Nephron progenitor cell (in vitro differentiated cells): ENCODE measurements at places on chromosomes 5 and 9.
A peak's percentile ranks its signal among the peaks of the same experiment; 100 is the strongest.

GRCh38 chr5:177113566-177114424 lies 19.8 kb upstream of the NSD1 start:
- DNase-seq, result peak; percentile 85

GRCh38 chr5:143752165-143752850 lies 59.7 kb upstream of the HMHB1 start:
- DNase-seq, result no peak

GRCh38 chr9:89732295-89732938 lies 127.6 kb downstream of the GADD45G start:
- DNase-seq, result no peak

- DNase-seq, result no peak
Observed at GRCh38 chr9:22654833-22655232, 208.2 kb downstream of the DMRTA1 start.

DNA sequence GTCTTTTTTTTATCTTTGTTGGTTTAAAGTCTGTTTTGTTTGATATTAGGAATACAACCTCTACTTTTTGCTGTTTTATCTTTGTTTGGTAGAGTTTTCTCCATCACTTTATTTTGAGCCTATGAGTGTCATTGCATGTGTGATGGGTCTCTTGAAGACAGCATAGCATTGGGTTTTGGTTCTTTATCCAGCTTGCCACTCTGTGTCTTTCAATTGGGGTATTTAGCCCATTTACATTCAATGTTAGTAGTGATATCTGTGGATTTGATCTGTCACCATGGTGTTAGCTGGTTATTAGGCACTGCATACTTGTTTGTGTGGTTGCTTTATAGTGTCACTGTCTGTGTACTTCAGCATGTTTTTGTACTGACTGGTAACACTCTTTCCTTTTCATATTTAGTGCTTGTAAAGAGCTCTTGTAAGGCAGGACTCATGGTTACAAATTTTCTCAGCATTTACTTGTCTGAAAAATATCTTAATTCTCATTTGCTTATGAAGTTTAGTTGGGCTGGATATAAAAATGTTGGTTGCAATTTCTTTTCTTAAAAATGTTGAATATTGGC lies 845.5 kb downstream of the TLE4 start:
- no peak for DNase-seq

DNA sequence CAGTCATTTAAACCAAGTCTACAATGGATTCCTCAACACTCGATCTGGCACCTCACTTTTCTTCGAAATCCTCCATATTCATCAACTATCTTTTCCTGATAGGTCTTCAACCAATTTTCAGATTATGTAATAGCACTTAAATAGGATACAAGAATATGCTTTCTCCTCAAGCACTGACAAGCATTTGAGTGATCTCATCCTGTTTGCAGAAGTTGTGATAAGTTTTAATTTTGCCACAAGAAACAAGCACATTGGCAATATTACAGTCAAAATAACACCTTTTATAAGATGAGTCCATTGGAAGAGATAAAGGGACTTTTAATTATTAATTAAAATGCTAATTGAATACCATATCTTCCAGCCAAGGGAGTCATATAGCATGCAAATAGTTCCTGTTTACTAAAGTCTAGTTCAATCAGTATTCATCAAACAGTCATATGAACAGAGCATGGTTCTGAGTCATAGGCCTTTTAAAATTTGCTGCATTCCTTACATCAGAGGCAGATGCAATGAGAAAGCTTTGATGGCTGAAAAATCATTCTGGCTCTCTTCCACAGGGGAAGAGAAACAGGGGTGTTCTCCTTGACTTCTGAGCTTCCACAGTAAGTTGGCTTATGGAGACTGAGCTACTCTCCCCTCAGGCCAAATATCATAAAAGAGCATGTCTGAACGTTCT lies 32.7 kb upstream of the ZCCHC9 start:
- DNase-seq, result no peak

GRCh38 chr9:133948561-133949485 lies 43.3 kb downstream of the VAV2 start:
- no peak for DNase-seq

DNA sequence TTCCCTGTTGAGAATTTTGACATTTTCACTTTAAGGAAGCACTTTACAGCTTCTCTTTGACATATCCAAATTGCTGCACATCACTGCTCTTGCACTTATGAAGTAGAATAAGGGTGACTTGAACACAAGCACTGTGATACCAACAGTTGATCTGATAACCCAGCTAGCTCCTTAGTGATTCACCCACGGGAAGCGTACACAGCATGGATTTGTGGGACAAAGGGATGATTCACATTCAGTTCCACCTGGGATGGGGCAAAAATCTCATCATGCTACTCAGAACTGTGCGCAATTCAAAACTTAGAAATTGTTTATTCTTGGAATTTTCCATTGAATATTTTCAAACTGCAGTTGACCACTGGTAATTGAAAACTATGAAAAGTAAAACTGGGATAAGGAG lies 1565.5 kb upstream of the CDH9 start:
- DNase-seq, result no peak

- DNase-seq, result no peak
Observed at GRCh38 chr9:8268216-8268878, 468.8 kb upstream of the DMAC1 start.

- DNase-seq, result no peak
Observed at GRCh38 chr5:134604908-134605307, 27.7 kb downstream of the SAR1B start.

- DNase-seq, result no peak
Observed at GRCh38 chr5:100840370-100840769, 62.7 kb downstream of the ST8SIA4 start.

GRCh38 chr5:72607381-72607780 lies 100.2 kb upstream of the ZNF366 start:
- DNase-seq, result no peak

DNA sequence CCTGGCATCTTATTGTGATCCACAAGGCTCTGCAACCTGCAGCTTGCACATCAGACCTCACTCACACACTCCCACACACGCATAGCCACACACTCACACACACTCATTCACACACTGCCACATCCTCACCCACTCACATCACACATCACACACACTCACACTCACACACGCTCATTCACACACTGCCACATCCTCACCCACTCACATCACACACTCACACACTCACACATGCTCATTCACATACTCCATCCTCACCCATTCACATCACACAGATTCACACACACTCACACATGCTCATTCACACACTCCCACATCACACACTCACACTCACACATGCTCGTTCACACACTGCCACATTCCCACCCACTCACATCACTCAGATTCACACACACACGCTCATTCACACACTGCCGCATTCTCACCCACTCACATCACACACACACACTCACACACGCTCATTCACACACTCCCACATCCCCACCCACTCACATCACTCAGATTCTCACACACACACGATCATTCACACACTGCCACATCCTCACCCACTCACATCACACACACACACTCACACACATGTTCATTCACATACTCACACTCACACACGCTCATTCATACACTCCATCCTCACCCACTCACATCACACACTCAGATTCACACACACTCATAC lies 47.1 kb upstream of the RXRA start:
- no peak for DNase-seq

GRCh38 chr9:85404911-85405565 lies 336.7 kb downstream of the AGTPBP1 start:
- DNase-seq, result no peak

DNA sequence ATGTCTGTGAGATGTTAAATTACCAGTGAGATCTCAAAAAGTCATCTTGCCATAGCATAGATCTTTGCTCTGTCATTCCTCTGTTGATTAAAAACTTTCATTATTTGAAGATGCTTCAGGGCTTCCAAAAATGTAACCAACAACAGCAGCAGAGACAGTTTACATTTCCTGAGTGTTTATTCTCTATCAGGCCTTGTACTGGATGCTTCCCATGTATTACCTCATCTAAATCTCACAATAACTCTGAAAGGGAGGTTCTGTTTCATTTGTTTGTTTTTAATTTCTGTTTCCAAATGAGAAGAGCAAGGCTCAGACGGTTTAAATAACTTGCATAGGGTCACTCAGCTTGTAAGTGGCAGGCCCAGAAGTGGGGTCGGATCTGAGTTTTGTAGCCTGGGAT lies 45.2 kb downstream of the MRRF start:
- DNase-seq, result no peak

GRCh38 chr9:127089631-127090081 lies 32.8 kb downstream of the ANGPTL2 start:
- DNase-seq, result no peak

GRCh38 chr9:10548348-10548747 lies 64.5 kb downstream of the PTPRD start:
- DNase-seq, result no peak

DNA sequence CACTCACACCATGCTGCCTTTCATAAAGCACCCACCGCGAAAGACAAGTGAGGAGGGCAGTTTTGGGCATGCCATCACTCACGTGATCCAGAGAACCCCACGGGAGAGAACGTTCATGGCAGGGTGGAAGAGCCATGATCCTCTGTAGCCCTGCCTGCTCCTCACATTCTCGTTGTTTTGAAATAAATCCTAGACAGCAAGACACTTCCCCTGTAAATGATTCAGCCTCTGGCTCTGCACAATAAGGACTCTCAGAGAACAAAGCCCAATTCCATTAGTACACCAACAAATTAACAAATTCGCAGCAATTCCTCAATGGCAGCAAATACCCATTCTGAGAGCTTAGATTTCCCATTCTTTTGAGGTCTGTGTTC lies 71.5 kb downstream of the WNK2 start:
- no peak for DNase-seq

DNA sequence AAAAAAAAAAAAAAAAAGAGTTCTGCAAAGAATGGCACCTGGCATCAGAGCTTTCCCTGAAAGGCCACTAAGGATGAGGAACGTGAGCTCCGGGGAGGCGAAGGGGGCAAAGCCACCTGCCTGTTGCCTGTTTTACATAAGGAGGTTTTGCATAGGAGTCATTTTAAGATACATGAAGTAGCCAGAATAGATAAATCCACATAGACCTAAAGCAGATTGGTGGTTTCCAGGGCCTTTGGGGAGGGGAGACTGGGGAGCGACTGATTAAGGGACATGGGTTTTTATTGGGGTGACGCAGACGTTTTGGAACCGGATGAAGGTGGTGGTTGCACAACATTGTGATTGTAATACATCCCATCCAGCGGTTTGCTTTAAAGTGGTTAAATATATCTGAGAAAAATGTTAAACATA lies 7.1 kb downstream of the NEK6 start:
- DNase-seq, result no peak

DNA sequence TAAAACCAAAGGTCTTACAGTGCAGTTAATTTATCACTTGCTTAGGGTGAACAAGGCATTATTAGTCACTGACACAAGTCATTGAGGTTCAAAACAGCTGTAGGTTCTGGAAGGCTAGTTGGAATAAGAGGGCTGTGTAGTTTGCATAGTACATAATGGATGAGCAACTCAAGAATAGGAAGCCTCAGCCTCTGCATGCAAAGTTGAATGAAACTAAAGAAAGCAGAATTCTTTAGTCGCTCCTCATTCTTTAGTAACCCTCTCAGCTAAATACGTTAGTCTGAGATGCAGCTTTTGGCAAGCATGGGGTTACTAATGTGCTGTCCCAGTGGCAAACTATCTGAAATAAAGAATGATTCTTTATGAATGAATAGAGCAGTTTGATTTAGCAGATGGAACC lies 74.2 kb downstream of the ADGRV1 start:
- DNase-seq, result no peak

- no peak for DNase-seq
Observed at GRCh38 chr5:123147128-123147715, 58.2 kb downstream of the PRDM6 start.

- no peak for DNase-seq
Observed at GRCh38 chr9:14687042-14687719, 6.1 kb downstream of the ZDHHC21 start.

DNA sequence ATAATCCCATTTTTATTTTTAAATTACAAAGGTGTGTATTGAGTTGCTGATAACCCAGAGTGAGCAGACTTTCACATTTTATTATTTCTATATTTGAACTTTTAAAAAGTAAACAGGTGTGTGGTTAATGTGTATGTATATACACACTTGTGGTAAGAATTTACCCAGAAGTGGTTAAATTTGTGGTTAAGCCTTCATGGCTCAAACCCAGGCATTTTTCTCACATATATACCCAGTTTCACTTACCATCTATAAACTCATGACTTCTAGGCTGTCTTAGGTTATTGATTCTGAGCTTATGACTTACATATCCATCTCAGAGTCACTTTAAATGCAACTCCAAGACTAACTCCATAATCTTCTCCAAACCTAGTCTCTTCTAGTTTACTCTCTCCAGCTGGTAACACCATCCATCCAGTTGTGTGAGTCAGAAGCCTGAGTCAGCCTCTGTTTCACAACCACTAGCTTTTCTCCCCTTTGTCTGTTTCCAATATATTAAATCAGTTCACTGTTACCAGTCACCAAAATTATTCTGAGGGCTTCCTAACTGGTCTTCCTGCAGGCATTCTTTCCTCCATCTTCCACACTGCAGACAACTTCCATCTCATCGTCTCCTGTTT lies 20.2 kb downstream of the ZBED3 start:
- DNase-seq, result no peak

DNA sequence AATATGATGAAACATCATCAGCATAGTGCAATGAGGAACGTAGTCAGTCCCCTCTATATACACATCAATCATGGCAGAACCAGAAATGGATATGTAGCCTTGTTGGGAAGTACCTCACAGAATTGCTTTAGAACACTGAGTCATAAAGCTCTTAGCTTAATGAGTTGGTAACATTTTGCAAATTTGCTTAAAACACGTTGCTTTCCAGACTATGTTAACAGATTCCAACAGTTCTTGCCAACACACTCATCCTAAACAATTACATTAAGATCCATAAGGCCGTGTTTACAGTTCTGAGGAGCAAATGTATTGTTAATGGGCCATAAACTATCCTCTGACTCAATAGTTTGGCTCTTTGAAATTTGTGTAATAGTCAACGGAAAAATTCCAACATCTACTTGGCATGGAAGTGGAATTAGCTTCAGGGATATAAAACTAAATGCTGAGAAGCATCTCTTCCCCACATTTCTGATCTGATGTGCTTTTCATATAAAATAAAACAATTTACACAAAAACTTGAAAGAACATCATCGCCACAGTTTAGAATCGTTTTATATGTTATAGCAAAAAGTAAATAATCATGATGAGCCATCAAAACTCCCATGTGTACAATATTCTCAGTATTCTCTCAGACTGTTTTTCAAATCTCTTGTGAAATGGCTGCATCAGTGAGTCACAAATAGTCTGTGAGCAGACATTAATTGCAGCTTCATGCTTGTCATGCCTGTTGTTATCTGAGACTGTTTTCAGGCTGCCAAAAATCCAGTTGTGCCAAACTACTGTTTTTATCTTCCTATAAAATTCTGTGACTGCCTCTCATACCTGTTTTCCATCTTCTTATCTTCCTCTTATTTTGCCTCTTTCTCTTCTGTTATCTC lies 291.9 kb downstream of the COX7C start:
- no peak for DNase-seq

DNA sequence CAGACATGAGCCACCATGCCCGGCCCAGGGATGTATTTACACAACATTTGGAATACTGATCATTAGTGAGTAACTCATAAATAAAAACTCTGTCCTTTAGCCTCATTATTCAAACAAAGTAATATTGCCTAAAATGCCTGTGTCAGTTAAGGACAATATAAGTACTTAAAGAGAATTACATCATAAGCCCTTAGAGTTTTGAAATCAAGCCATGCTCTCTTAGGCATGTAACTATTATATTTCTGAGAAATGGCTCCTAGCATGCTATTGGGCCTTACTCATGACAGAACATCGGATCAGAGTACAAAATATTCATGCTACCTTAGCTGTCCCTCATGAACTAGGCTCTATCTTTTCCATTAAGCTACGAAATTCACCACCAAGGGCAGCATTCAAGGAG lies 309.3 kb downstream of the CHSY3 start:
- no peak for DNase-seq
